AG09309 (cell line): ENCODE measurements at places on chromosomes 1 and 21.

GRCh38 chr1:52393174-52393573, 11.0 kb downstream of the ORC1 start:
- no peak for DNase-seq

DNA sequence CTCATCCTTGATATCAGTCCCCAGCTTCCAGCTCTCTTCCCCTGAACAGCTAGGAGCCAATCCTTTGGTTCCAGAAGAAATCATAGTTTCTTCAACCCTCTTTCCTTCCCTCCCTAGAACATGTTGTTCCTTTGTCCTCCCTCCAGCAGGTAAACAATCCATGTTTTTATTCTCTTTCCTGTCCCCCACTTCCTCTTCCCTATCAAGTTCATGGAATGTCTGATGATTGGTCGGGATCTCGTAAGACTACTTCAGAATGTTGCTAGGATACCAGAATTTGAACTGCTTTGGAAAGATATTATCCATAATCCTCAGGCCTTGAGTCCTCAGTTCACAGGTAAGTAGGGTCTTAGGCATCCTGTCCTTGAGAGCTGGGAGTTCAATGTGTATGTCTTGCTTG, 23.1 kb upstream of the SLC27A3 start:
- no peak for DNase-seq

DNA sequence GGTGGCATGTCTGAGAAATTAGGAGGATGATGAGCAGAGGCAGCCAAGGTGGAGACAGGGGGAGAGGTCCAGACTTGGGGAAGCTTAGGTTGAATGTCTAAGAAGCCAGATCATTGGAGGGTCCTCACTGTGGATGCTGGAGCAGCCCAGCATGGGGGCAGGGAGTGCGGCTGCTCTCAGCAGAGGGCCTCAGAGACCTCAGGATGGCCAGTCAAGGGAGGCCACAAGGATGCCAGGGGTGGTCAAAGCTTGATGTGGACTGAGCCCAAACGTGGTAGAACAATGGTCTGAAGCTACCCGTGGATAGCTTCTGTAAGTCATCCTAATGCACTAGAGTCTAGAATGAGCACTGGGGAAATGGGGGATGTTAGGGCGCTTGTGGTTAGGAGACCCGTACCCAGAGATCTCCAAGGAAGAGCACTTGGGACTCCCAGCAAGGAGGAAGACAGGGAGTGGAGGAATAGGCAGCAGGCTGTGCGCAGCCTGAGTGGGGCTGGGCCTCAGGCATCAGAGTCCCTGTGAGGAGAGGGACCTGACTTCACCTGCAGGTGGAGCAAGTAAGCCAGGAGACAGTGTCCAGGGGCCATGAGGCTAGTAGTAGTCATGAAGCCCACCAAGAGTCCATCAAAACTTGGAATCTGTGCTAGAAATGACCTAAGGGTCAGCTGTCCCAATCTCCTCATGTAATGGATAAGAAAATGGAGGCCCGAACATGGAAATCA, 4.3 kb upstream of the S100A9 start:
- no peak for DNase-seq

GRCh38 chr1:46536527-46536926, 14.9 kb downstream of the KNCN start:
- no peak for DNase-seq

DNA sequence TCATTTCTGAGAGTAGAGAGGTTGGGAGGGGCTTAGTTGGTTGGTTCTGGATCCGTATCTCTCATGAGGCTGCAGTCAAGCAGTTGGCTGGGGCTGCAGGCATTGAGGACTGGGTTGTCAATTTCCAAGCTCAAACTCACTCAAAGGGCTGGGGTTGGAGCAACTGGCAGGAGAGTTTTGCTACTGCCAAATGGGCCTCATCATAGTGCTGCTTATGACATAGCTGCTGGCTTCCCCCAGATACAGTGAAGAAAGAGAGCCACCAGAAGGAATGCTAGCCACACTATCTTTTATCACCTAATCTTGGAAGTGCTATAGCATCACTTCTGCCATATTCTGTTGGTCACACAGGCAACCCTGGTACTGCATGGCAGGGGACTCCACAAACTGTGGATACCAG, 363.5 kb upstream of the USP24 start:
- no peak for DNase-seq
